ENCODE measurements at places on chromosomes 1 and 21. TPM values are rescaled to one million over a fixed set of nuclear protein-coding genes. Genes with fewer than 3 reads are reported as not detected.

The GABPB2 gene
- total RNA-seq, result 27.1 TPM

The TAS1R1 gene
- not detected for total RNA-seq

The NUP210L gene
- under 0.01 TPM for total RNA-seq

The RBP7 gene
- total RNA-seq, result 0.28 TPM

The NFASC gene
- 0.34 TPM for total RNA-seq

The FAM43B gene
- not detected for total RNA-seq

The AMY2A gene
- not detected for total RNA-seq

The OPTC gene
- not detected for total RNA-seq

The FCN3 gene
- not detected for total RNA-seq
